H4 (cell line): ENCODE measurements at places on chromosomes 6 and 20.

DNA sequence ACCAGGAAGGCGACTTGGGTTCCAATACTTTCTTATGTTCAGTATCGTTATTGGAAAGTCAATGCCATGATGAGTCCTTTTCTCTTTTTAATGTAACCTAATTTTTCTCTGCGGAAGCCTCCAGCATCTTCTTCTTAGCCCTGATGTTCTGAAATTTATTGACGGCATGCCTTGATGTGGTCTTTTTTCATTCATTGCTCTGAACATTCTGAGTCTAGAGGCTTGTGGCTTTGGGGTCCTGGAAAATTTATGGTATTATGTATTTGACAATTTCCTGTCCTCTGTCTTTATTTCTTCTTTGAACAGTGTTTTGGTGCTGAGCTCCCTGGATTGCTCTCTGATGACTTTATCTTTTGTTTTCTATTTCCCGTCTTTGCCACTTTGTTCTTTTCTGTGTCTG lies 28.7 kb upstream of the MAS1 start:
- DNase-seq = no peak

DNA sequence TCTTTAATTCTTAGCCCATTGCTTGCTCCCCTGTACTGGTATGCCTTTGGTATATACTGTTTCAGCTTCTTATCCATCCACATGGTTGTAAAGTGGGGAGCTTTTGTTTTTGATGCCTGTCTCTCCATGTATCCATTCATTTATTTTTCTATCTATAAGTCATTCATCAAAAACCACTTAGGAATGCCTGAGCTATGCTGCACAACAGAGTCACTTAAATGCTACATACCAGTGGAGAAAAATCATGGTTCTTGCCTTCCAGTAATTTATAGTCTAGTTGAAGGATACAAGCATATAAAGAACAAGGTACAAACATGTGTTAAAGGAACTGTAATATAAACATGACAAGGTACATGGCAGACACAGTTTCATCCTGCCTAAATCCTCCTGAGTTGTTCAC lies 347.3 kb downstream of the NRN1 start:
- DNase-seq = no peak

DNA sequence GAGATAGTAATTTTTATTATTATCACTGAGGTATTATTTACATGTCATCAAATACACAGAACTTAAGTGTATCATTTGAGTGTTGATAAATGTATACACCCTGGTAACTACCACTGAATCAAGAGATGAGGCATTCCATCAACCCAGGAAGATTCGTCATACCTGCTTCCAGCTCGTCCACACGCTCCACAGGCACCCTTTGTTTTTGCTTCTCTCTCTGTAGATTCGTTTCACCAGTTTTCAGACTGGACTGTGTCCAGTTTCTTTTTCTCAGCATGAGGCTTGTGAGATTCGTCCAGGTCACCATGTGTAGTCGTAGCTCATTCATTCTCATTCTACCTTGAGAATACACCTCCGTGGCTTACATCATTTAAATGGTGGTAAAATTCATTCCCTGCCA lies 64.5 kb downstream of the BFSP1 start:
- no peak for DNase-seq

DNA sequence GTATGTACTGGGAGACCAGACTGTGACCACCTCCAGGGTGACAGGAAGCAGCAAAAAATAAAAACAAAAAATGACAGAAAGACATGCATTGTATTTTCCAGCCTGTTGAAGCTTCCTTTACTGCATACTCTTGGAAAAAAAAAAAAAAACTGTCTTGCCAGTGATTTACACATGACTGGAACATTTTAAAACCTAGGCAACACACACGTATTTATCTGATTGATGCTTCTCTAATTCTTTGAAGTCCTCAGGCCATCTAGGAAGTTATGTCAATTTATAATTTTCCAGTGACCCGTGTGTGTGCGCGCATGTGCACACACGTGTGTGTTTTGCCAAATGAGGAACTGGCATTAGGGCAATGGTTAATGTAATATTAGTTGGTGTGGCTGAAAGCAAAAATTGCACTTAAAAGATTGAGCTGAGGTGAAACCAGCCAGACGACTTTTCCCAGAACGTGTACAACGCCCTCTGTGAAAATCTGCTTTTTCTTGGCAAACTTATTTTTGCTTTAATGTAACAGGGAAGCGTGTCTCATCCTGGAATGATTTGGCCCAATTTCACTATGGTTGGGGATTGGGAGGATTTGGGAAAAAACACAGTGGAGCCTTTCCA lies 315.2 kb downstream of the TFAP2A start:
- no peak for DNase-seq

- peak; percentile 10 for DNase-seq
Measured at GRCh38 chr6:88867841-88868731, 95.3 kb downstream of the RNGTT start.

DNA sequence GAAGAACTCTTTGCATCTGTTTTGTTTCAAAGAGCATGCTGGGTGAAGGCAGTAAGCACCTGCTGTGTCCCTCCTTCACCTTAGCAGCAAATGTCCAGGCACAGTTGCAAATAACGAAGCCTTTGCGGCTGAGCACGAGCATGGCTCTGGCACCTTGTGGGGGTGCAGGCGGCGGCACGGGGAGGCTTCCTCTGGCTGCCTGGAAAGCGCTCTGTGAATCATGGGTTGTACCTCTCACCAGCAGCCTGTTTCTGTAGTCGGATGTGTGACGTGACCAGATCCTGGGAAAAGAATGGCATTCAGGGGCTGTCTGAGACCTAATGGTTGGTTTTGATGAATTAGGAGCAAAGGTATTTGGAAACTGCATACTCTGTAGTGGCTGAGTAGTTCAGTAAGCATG lies 144.8 kb downstream of the DTNBP1 start:
- no peak for DNase-seq

DNA sequence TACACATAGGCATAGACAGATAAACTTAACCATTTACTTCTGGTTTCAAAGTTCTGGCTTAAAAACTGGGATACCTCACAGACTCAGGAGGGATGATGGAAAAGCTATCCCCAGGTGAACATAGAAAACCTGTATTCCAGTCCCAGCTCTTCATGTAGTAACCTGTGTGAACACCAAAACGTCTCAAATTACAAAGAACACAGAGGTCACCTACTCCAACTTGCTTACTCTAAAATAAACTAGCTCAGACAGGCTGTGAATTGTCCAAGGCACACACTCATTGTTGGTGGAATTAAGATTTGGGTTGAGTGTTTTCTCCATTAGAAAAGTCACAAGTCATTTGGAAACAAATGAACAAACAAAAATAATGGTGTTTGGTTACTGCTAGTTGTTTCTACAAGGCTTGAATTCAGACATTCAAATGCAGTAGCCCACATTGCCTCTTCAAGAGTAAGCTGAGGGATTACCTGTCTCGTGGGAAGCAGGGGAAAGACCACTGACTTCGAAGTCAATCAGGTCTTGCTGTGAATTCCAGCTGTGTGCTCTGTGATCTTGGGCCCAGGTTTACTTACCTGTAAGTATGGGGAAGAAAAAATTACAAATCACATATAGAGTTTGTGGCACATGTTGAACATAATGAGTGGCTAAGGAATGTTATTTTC lies 48.2 kb upstream of the LRRC1 start:
- DNase-seq = no peak

- no peak for DNase-seq
Measured at GRCh38 chr20:42604998-42605956, 584.4 kb downstream of the PTPRT start.

GRCh38 chr20:36591854-36592641 lies 13.5 kb upstream of the RAB5IF start:
- DNase-seq = no peak

- DNase-seq = no peak
Measured at GRCh38 chr20:62622178-62622876, 20.0 kb upstream of the SLCO4A1 start.

DNA sequence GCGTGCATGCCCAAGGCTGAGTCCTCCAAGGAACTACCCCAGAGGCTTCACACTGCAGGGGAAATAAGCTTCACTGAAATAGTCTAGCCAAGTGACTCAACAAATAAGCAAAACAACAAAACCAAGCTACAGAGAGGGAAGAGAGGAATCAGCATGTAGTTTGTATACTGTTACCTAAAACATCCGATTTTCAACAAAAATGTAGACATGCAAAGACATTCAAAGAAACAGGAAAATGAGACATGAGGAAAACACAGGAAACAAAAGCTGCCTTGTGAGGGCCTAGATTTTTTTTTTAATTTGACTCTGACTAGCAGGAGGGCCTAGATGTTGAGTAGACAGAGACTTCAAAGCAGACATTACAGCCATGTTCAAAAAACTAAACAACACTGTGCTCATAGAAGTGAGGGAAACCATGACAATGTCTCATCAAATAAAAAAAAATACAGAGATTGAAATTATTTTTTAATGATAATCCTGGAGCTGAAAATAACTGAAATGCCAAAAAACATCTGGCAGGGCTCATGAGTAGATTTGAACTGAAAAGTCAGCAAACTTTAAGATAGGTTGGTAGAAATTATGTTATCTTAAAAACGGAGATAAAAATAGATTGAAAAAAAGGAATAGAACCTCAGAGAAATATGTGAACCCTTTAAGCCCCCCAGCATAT lies 16.4 kb upstream of the KIF25 start:
- no peak for DNase-seq

DNA sequence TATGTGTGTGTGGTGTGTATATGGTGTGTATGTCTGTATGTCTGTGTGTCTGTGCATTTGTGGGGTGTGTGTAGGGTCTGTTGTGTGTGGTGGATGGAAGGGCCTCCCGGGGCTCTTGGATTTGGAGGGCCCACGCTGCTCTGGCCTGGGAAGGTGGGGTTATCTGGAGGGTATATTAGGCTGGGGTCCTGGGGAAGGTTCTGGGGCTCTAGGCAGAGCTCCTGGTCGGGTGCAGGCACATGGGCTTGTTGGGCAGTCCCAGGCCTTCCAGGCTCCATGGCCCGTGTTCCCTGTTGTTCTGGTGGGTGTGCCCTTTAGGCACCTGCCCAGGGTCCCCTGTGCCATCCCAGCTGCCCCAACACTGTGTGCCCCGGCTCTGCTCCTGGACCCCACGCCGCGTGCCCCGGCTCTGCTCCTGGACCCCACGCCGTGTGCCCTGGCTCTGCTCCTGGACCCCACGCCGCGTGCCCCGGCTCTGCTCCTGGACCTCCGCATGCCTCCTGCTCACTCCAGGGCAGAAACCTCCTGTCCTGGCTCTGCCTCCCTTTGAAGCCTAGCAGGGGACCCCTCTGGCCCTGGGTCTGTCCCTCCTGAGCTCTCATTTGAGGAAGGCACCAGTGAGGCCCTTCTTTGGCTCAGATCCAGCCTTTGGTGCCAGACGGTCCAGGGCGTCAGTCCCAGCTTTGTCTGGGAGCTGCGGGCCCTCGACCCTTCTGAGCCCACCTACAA lies 10.2 kb upstream of the MYT1 start:
- DNase-seq = no peak

DNA sequence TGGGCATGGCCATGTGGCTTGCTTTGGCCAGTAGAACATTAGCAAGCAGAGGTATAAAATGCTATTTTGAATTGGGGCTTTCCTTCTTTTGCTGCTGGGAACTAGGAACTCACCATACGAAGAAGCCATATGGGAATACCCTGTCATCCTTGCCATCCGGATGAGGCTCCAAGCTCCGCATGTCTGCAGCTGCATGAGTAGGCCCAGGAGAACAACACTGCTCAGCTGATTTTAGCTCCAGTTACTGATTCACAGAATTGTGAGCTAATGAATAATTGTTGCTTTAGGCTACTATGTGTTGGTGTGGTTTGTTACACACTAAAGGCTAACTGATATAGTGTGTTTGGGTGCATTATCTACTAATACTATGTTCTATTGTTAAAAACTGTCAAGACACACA lies 2.7 kb upstream of the PLCB4 start:
- DNase-seq = no peak

- no peak for DNase-seq
Measured at GRCh38 chr6:37324131-37325033, 29.4 kb upstream of the RNF8 start.

DNA sequence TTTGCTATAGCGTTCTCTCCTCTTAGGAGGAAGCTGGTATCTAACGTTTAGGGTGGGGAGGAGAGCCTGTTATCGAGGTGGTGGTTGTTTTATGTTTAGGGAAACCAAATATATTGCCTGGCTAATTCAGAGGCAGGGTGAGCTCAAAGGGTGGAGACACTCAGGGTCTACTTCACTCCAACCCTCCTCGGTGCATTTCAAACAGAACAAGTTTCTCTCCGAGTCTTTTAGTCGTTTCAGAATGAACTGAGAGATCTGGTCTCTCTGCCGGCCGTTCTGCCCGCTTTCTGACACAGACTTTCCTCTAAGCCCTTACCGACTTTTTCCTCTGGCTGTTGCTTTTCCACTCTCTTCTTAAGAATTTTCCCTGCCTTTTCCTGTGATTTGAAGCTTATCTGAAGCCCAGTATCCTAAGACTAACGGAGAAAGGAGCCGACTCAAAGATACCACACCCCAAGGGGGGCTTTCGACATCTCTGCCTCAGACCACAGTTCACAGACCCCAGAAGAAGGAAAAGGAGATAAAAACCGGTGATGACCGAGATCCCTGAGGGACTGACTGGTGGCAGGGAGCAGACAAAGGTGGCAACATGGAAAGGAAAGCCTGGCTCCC lies 865 bp downstream of the STK38 start:
- DNase-seq = no peak

GRCh38 chr20:16158976-16159286 lies 414.3 kb downstream of the KIF16B start:
- no peak for DNase-seq

GRCh38 chr6:13141387-13141786 lies 186.9 kb downstream of the TBC1D7 start:
- DNase-seq = no peak

DNA sequence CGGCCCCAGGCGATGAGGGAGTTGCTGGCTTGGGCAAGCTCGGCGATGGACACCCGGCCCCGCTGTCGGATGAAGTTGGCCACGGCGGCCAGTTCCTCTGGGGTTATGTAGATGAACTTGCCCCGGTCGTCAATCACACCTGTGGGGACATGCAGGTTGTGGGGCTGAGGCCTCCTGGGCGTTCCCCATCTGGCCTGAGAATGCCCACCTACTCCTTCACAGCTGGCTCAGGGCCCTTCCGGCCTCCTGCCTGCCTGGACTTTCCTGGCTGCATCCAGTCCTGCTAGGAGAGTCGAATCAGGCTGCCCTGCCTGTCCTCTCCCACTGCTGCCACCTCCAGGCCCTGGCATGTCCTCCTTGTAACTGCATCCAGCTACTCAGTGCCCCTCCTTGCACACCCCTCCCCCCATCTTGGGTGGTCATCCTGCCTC lies 13.8 kb downstream of the DDRGK1 start:
- no peak for DNase-seq

GRCh38 chr20:61445741-61446140 lies 193.7 kb downstream of the CDH4 start:
- DNase-seq = no peak

- DNase-seq = no peak
Measured at GRCh38 chr20:47067776-47068175, 173.1 kb downstream of the EYA2 start.

- no peak for DNase-seq
Measured at GRCh38 chr6:143536461-143536865, 24.9 kb upstream of the FUCA2 start.

GRCh38 chr20:32116079-32116521 lies 6.6 kb downstream of the TM9SF4 start:
- DNase-seq = no peak

- no peak for DNase-seq
Measured at GRCh38 chr6:79631693-79632172, 604 bp downstream of the SH3BGRL2 start.

- no peak for DNase-seq
Measured at GRCh38 chr6:141990840-141991239, 141.9 kb upstream of the GJE1 start.
